Stomach (tissue), 19 donors: ENCODE measurements at places on chromosomes 6 and 20. TPM values are rescaled to one million over a fixed set of nuclear protein-coding genes. Genes with fewer than 3 reads are reported as not detected.

Gene MPIG6B
- not detected for polyA plus RNA-seq

Gene GRIK2
- not detected for polyA plus RNA-seq

Gene POM121L2
- not detected for polyA plus RNA-seq

Gene CAGE1
- polyA plus RNA-seq, result not detected

Gene FKBP5
- polyA plus RNA-seq, result 91.1 TPM

Gene TAGAP
- 0.93 TPM for polyA plus RNA-seq

Gene SNPH
- polyA plus RNA-seq, result 3.6 TPM

Gene ZNF311
- polyA plus RNA-seq, result 1.2 TPM

Gene PROKR2
- not detected for polyA plus RNA-seq

Gene HLA-DQB1
- 94.5 TPM for polyA plus RNA-seq

Gene WFDC6
- not detected for polyA plus RNA-seq

Gene CNBD2
- polyA plus RNA-seq, result 4.6 TPM

Gene RIPPLY2
- polyA plus RNA-seq, result not detected

Gene RPS6KA2
- 58.0 TPM for polyA plus RNA-seq

Gene SRF
- polyA plus RNA-seq, result 22.5 TPM

Gene OR10C1
- not detected for polyA plus RNA-seq

Gene TMEM217
- not detected for polyA plus RNA-seq

Gene ID4
- 7.4 TPM for polyA plus RNA-seq

Gene CST2
- polyA plus RNA-seq, result not detected

Gene DOK5
- polyA plus RNA-seq, result 0.58 TPM

Gene MYLK2
- 0.43 TPM for polyA plus RNA-seq

Gene SLC17A1
- polyA plus RNA-seq, result not detected

Gene FOXS1
- not detected for polyA plus RNA-seq

Gene SLC22A23
- polyA plus RNA-seq, result 6.5 TPM

Gene RIMS4
- polyA plus RNA-seq, result 1.7 TPM

Gene CCN6
- polyA plus RNA-seq, result not detected

Gene ULBP1
- not detected for polyA plus RNA-seq

Gene HDGFL1
- polyA plus RNA-seq, result not detected

Gene DOP1A
- polyA plus RNA-seq, result 2.6 TPM

Gene OR2H2
- polyA plus RNA-seq, result not detected

Gene EDN3
- polyA plus RNA-seq, result 6.4 TPM

Gene CCN5
- 8.2 TPM for polyA plus RNA-seq

Gene NNAT
- polyA plus RNA-seq, result 8.2 TPM

Gene RAET1L
- polyA plus RNA-seq, result 1.1 TPM

Gene ARFGAP1
- polyA plus RNA-seq, result 51.5 TPM

Gene EDN1
- polyA plus RNA-seq, result 6.1 TPM

Gene GGTLC1
- not detected for polyA plus RNA-seq

Gene MYL9
- 101 TPM for polyA plus RNA-seq

Gene TNFRSF21
- polyA plus RNA-seq, result 24.7 TPM

Gene VGLL2
- not detected for polyA plus RNA-seq

Gene BCLAF1
- 17.7 TPM for polyA plus RNA-seq

Gene FAM83C
- not detected for polyA plus RNA-seq

Gene ADAT2
- 1.1 TPM for polyA plus RNA-seq

Gene EPPIN
- not detected for polyA plus RNA-seq

Gene OTOR
- not detected for polyA plus RNA-seq

Gene HCK
- 14.7 TPM for polyA plus RNA-seq

Gene NFKBIE
- 10.6 TPM for polyA plus RNA-seq

Gene RAET1E
- not detected for polyA plus RNA-seq

Gene TAB2
- polyA plus RNA-seq, result 39.1 TPM

Gene ADTRP
- polyA plus RNA-seq, result 3.9 TPM

Gene CLPSL2
- polyA plus RNA-seq, result not detected
